Activated CD8-positive, alpha-beta T cell treated with anti-CD3 and anti-CD28 coated beads, Interleukin-2, amount 10 ng/mL, durations not matched to agents 7 days and 5 days (primary cell): ENCODE measurements at places on chromosomes 6 and 20.

GRCh38 chr20:39676857-39677391 lies 714.8 kb downstream of the DHX35 start:
- no peak for DNase-seq

DNA sequence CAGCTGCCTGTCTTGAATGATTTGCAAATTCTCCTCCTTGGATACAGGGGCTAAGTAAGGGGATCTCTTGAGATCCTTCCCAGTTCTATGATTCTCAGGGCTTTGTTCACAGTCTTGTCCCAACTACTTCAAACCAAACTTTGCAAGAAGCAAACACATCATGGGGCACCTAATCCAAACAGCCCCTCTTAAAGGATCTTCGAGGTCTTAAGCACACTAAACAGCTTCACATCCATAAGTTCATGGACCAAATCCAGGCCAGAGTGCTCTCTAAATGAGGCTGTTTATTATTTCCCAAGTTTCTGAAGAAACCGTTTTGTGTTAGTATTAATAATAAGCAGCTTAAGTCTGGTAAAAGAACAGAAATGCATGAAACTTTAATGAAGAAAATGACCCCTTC lies 75.2 kb downstream of the KIF6 start:
- no peak for DNase-seq

- no peak for DNase-seq
Measured at GRCh38 chr6:110053395-110054240, 75.5 kb downstream of the GPR6 start.

- no peak for DNase-seq
Measured at GRCh38 chr6:151585741-151586140, 91.9 kb downstream of the CCDC170 start.

DNA sequence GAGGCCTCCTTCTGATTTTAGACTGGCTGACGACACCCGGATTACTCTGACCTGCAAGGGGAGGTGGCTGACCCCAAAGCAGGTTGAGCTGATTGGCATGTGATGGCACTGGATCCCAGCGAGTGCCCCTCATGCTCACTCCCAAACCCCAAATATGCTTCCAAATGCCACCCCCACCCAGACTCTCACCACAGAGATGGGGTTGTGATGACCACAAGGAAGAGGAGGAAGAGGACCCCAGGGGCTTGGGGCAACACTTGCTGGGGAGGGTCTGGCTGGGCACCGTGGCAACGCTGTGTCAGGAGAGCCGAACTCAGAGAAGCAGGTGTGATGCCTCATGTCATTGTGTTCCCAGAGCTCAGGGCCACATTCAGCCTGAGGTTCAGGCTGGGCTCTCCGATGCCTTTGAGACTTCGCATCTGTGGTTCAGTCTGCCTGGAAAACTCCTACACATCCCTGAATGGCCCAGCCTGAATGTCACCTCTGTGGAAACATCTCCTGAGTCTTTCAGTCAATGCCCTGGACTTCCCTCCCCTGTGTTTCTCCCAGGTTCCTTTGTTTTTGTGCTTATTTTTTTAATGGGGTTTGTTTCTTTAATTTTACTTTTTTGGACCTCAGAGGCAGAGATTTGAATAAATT lies 169.1 kb upstream of the PMEPA1 start:
- DNase-seq = no peak

GRCh38 chr6:6826095-6826901 lies 237.8 kb downstream of the LY86 start:
- DNase-seq = peak; percentile 51

DNA sequence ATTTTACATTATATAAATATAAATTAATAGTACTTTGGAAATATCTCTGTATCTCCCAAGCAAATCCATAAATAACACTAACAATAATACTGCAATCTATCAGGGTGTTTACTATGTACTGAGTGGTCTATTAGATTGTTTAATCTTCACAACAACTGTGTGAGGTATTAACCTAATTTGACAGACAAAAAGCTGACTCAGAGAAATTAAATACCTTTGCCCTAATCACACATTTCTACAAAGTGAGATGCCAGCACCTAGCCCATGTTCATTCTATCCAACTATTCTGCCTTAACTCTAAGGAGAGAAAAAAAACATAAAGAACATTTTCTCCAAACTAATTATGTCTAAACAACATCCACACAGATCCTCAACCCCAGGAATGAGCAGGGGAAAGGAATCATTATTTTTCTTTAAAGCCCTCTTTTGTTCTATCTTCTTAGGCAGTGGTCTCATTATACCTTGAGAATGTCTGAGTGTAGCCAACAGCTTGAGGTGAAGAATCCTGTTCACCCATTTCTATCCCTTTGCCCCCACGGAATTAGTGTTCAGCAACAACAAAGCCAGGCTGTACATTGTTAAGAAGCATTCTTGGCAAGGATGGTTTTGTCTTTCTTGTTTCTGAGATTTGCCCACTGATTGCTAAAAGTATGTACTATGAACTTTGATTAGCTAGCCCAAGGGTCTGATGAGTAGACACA lies 42.7 kb downstream of the PRL start:
- no peak for DNase-seq
